ENCODE measurements at places on chromosomes 16 and 17. TPM values are rescaled to one million over a fixed set of nuclear protein-coding genes. Genes with fewer than 3 reads are reported as not detected.

Gene HEXD
- total RNA-seq = 20.1 TPM

Gene HEATR3
- 23.1 TPM for total RNA-seq

Gene TM4SF5
- total RNA-seq = not detected

Gene CTRB2
- not detected for total RNA-seq

Gene CLEC18B
- total RNA-seq = 2.3 TPM

Gene C16orf74
- total RNA-seq = 1.8 TPM

Gene PTX4
- total RNA-seq = 0.23 TPM

Gene RAPGEFL1
- 23.8 TPM for total RNA-seq

Gene ABCC11
- 0.46 TPM for total RNA-seq

Gene RCVRN
- 0.23 TPM for total RNA-seq

Gene SLC47A1
- total RNA-seq = 0.92 TPM

Gene KRT15
- not detected for total RNA-seq

Gene RHBDL1
- 7.4 TPM for total RNA-seq

Gene CHRNE
- 0.46 TPM for total RNA-seq

Gene ZSCAN10
- total RNA-seq = not detected

Gene ZNF747
- 12.2 TPM for total RNA-seq

Gene KRTAP2-3
- not detected for total RNA-seq

Gene SLC46A1
- total RNA-seq = 18.2 TPM

Gene RGS11
- 10.1 TPM for total RNA-seq

Gene ATAD5
- 7.6 TPM for total RNA-seq

Gene SLC5A11
- total RNA-seq = not detected

Gene FBXO39
- total RNA-seq = not detected

Gene ERN2
- total RNA-seq = not detected

Gene ZNF500
- 8.8 TPM for total RNA-seq

Gene SLC35G6
- not detected for total RNA-seq

All from diencephalon (tissue), 1 donor.